T-helper 9 cell (primary cell): ENCODE measurements at places on chromosomes 2 and 18.
A peak's percentile ranks its signal among the peaks of the same experiment; 100 is the strongest.

DNA sequence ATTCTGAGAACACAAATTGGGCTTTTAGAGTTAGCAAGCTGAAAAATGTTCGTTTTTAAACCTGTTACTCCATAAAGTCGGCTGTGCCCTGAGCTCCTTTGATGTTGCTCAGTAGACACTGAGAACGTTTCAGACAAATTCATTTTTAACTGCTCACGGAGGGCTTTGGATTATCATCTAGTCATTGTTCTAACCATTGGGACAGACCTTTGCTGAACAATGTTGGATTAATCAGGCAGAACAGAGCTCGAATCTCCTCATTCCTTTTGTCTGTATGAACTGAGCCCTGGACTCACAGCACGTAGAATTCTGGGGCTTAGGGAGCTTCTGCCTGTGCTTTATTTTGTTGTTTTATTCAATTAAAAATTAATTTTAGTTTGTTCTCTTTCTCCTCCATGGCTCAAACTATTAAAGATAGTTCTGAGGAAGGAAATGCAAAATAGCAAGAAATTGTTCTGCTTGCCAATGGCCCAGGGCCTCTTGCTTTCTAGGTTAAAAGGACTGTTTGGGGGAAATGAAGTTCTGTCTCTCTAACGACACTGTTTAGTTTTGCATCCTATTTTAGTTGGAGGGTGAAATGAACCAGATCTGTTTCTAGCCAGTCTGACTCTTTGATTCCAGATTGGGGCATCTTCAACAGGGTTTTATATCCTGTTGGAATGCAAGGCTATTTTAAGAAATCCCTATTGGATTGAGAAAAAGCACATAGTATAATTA lies 114.7 kb upstream of the CXCR4 start:
- no peak for DNase-seq

DNA sequence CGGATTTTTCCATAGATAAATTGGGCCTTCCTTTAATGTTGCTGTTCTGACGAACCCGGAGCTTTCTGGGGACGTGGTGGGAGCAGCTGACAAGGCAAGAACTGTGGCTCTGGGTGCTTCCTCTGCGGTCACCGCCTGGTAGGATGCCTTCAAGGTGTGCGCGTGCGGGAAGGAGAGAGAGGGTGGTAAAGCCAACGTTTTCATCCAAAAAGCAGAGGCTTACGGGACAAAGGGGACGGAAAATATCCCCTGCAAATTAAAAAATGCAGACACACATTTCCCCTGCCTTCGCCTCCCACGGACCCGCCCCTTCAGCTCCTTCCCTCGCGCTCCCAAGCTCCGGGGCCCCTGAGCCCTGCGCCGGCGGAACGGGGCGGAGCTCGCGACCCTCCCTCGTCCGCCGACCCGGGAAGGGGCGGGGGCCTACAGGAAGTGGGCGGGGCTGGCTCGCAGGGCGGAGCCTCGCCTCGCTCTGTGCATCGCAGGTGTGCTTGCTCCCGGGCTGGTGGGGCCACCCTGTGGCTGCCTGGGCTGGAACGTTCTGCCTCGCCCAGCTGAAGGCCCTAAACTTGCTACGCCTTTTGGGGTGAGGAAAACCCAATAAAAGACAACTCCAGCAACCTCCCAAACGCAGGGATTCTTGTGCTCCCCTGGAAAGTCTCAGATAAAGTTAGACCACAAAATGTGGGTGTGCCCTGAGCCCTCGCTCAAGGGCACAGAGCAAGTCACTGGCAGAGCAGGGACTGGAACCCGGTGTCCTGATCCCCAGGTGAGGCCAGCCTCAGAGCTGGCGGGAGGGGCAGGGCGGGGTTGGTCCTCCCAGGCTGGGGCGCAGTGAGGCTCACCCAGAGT lies 25.4 kb upstream of the SLC66A3 start:
- DNase-seq: peak; percentile 76

DNA sequence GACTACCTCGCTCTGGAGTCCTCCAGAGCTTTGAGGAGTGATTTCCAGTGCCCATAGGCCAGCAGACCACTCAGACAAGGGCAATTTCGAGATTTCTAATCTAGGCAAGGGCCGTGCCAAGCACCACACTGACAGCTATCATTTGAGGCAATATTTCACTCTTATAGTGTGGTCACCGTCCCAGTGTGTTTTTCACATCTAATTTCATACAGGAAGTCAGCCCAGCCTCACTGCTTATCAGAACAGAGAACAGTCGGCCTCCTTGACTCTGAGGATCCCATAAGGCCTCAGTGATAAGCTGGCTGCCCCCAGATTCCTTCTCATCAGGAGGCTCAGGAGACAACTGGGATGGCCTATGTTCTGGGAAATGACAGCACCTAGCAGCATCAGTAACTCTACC lies 581 bp downstream of the CAPN14 start:
- DNase-seq: no peak

DNA sequence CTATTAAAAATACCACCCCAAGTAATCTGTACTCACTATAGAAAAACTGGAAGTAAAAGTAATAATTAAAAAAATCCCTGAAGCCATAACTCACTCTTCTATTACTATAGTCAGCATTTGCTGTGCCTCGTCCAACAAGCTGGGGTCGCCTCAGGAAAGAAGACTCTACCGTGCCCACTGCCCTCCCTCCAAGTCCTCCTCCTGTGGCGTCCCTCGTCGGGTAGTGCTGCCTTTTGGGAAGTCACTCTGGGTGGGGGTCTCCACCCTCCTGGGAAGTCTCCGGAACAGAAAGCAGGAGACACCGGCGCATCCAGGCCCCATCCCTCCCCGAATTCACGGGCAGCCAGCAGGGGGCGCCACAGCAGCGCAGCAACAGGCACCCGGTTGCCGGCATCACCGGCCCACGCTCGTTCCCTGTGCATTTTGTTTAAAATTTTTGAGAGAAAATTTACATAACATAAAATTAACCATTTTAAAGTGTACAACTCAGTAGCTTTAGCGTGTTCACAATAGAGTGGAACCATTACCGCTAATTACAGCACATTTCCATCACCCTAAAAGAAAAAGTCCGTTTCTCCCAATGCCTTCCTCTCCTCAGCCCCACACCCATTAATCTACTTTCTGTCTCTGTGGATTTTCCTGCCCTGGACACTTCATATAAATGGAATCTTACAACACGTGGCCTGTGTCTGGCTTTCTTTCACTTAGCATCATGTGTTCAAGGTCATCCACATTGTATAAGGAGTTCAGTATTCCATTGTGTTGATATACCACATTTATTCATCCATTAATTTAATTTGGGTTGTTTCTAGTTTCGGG lies 62.2 kb downstream of the ADNP2 start:
- peak; percentile 35 for DNase-seq

DNA sequence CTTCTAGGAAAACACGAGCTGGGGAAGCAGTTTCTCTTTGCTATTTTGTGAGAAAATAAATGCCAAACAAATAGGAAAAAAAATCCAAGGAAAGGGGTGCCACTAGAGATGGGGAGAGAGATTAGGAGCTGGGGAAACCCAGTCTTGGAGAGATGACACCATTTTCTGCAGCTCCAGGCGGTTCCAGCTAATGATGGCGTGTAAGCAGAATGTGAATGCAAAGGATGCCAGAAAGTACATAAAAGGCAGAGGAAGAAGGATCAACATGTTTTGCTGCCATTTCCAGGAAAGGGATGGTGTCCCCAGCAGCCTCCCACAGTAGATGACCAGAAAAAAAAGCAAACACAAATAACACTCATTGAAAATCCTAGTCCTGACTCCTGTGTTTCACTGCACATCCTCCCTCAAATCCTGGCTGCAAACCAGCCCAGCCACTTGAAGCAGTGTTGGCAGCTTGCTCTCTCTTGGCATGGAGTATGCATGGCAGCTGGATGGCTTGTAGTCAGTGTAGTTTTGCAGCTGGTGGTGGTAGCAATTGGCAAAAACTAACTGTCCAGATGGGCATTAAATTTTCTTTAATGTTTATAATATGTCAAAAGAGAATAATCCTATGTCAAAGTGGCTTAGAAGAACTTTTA lies 93.6 kb downstream of the FTCDNL1 start:
- DNase-seq: no peak

DNA sequence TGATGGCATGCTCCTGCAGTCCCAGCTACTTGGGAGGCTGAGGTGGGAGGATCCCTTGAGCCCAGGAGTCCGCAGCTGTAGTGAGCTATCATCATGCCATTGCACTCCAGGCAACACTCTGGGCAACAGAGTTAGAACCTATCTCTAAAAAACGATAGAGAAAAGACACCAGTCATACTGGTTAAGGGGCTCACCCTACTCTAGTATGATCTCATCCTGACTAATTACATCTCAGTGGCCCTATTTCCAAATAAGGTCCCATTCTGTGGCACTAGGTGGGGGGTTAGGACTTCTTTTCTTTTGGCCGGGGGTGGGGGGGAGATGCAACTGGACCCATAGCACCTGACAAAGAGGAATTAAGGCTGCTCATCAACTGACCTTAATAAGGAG lies 163.2 kb upstream of the NCK2 start:
- DNase-seq: no peak
